ENCODE measurements at places on chromosomes 3 and 15.

DNA sequence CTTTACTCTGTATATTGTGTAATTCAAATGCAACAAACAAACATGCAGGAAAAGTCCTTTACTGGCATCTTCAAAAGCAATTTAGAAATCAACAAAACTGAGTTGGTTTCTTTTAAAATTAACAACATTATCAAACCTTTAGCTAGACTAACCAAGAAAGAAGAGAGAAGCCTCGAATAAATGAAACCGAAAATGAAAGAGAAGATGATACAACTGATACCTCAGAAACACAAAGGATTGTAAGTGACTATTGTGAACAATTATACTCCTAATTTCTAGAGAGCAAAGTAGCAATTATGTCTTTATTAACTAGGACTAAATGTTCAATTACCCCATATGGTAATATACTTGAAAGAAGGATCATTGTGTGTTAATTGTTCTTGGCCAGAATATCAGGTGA is 49.2 kb upstream of the P3H2 start:
- peak; percentile 15 for DNase-seq

- peak; percentile 71 for DNase-seq
Measured at GRCh38 chr3:31227131-31227562, 305.6 kb upstream of the STT3B start.

- DNase-seq = no peak
Measured at GRCh38 chr3:187342255-187342654, 25.9 kb upstream of the RTP4 start.

DNA sequence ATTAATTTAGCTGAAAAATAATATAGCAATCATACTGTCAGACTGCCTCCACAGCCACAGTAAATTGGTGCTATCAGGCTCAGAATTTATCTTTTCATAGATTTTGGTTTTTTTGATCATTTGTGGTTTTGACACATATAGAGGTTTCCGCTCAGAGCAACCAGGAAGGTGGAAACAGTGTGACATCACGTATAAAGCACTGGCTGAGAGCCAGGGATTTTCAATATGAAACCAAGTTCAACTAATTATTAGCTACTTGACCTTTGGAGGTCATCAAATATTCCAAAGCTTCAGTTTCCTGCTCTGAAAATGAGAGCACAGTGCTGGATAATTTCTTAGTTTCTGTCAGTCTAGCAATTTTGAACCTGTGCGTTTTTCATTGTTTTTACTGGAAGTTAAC is 433.8 kb upstream of the SUCLG2 start:
- DNase-seq = peak; percentile 77

GRCh38 chr15:69305204-69305931 is 6.7 kb downstream of the PAQR5 start:
- DNase-seq = no peak

DNA sequence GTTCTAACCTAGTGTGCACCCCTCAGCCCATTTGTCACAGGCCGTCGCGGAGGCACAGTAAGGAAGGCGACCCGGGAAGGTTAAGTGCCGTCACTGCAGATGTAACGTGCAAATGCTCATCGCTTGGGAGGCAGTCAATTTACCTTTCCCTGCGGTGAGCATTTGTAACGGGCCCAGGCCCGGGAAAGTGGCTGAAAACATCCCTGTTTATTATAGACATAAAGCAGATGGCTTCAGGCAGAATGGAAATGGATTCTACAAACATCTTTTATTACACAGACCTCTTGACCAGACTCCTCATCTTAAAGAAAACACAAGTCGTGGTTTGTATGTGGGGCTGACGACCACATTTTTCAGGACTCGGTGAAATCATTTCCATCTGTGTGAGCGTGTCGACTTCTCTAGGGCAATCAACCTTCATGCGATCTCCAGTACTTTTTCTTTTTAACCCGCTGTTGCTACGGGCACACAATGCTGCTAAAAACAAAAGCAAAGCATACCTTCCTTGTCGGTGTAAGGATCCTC is 43.6 kb downstream of the NMNAT3 start:
- no peak for DNase-seq

GRCh38 chr15:38471974-38472373 is 18.0 kb downstream of the FAM98B start:
- DNase-seq = no peak

GRCh38 chr3:174532776-174533175 is 326.4 kb upstream of the NAALADL2 start:
- DNase-seq = no peak

GRCh38 chr3:151863611-151864010 is 9.8 kb upstream of the SUCNR1 start:
- no peak for DNase-seq

DNA sequence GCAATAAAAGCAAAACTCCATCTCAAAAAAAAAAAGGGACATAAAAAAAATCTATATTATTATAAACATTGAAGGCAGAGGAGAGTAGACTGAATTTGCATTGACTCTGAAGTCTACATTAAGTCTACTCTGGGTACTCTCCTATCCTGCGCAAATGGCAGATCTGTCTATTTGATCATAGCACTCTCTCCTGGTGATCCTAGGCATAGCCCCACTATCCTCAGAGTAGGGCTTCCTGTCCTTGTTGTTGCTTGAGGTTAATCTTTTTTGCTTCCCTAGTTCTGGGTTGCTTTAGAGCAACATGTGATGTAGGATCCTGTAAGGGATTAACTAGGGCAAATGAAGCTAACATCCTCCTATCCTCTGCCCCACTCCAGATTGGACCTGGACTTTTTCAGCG is 82.1 kb upstream of the LRRFIP2 start:
- DNase-seq = peak; percentile 11

DNA sequence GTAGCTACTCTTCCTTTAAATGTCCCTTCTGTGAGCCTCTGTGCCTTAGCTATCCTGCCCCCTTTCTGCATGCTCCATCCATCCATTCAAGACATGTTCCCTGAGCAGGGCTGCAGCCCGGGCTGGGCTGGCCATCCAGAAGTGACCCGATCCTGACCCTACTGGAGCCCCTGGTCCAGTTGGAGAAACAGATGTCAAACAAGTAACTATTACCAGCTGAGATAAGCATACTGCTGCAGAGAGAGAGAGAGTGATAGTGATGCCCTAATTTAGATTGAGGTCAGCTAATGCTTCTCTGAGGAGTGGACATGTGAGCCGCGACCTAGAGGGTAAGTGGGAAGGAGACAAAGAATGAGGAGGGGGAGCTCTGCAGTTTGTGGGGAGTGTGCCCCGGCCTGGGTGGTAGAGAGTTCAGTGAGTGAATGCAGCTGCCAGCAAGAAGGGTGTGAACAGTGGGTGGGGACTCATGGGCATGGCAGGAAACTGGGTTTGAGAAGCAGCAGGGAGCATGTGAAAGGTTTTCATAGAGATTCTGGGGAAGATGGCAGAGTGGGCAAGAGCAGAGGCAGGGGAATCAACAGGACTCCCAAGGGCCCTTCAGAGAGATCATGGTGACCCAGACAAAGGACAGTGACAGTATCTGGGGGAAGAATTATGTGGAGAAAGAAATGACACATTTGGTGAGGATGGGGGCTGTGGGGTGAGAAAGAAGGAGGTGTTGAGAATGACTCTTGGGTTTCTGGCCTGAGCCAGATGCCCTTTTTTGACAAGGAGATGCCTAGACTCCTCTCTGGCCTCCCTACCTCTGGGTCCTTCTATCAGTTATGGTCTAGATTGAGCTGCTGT is 44.9 kb downstream of the CHCHD6 start:
- no peak for DNase-seq

DNA sequence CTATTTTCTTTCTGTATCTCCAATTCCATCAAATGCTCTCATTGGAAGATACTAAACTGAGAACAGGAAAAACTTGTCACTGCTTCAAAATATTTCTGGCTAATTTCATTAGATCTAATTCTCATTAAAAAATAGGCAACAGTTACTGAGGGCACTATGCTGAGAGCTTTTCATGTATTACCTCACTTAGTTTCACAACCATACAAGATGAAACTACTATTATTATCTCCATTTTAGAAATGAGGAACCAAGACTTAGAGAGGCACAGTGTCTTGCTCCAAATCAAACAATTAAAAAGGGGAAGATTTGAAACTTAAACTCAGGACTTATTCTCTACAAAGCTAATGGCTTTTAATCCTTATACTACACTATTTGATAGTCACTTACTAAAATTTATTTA is 7.2 kb upstream of the OTOL1 start:
- DNase-seq = no peak

- DNase-seq = no peak
Measured at GRCh38 chr3:30777426-30778113, 116.9 kb downstream of the GADL1 start.

GRCh38 chr3:17908399-17909191 is 166.2 kb upstream of the TBC1D5 start:
- DNase-seq = no peak

DNA sequence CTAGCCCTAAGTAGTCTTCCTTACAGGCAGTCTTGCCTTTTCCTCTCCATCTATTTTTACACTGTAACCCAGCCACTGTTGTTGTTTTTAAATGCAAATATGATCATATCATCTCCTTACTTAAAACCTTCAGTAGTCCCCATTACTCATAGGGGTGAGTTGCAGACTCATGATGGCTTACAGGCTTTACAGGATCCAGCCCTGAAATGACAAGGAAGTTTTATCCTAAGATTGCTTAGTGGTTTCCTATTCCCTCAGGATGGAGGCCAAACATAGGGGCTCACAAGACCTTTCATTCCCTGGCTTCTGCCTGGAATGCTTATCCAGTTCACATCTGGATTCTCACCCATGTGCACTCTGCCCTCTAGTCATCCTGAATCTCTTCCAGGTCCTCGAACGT is 27.7 kb upstream of the PCOLCE2 start:
- DNase-seq = no peak

GRCh38 chr15:65550681-65551098 is 20.4 kb downstream of the HACD3 start:
- DNase-seq = no peak

DNA sequence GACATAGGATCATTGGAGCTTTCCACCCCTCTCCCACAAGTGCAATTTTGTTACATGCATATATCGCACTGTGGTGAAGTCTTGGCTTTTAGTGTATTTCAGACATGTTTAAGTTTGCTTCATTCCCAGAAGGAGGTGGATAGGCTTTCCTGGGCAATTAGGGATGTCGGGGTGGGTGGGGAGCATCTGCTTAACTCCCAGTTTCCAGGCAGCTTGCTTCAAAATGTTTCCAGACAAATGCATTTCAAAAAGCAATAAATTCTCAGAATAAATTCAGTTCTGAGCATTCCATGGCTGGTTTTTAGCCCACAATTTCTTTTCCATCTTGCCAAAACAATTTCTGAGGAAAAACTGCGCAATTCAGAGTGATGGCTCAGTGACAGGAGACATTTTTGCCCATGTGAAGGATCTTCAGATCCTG is 227.7 kb upstream of the ZPLD1 start:
- no peak for DNase-seq

DNA sequence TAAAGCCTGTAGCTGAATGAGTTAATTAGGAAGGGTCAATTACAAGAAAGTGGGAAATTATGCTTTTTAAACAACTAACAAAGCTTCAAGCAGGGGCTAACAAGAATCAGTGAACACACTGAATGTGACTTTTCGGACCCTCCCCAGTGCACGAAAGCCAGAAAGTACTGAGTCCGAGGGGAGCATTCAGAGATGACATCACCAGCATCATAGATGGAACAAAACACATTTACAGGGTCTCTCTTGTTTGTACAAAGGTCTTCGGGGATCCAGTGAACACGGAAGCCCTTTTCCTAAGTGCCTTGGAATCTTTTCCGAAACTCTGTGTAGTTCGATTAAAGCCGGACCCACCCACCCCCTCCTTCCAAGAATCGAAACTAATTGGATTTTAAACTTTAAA is 829 bp downstream of the DCP1A start:
- no peak for DNase-seq

- no peak for DNase-seq
Measured at GRCh38 chr15:88932271-88932874, 19.2 kb upstream of the MFGE8 start.

DNA sequence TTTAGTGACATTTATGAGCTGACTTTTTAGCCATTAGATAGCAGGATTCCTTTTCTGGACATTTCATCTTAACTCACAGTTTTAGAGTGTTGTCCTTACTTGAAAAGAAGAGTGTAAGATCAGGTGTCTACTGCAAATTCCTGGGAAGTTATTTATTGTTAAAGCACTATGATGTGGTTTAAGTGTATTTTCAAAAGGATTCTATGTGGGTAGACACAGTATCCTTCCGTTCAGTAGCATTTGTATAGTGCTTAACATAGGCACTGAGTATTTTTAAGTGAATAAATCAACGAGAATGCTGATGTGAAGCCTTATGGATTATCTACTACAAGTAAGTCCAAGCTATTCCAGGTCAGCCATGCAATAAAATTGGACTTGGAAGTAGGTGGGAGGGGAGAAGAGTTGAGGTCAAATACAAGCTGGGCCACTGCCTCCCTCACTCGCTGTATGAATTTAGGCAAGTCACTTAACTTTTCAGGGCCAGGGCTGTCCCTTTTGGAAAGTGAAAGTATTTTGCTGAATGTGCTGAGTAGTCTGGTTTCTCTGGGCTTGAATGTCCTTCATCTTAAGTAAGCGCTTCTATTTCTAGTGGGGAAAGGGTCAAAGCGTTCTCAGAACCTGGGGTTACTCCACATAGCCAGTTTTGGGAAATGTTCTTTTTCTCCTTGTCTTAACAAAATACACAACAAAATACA is 48.6 kb downstream of the GAP43 start:
- no peak for DNase-seq

DNA sequence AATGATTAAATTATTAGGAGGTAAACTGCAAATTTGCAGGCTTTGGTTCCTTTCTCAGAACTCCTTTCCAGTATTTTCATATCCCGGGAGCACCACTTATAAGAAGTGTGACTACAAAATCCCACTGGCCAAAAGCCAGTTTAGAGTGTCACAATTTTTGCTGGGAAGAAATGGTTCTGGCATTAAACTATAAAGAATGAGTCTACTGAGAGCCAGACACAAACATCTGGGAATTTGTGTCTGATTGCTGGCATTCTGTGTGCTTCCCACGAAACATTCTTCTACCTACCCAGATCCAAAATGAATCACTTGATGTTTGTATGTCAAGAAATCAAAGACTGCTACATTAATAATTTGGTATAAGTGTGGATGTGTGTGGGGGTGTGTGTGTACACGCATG is 82.8 kb downstream of the DUT start:
- no peak for DNase-seq

- no peak for DNase-seq
Measured at GRCh38 chr3:195265363-195265976, 5.5 kb downstream of the XXYLT1 start.
